ENCODE measurements at places on chromosomes 6 and 20. TPM values are rescaled to one million over a fixed set of nuclear protein-coding genes. Genes with fewer than 3 reads are reported as not detected.

The DPPA5 gene
- polyA plus RNA-seq: not detected

The BIRC7 gene
- not detected for polyA plus RNA-seq

The NRSN2 gene
- polyA plus RNA-seq: 14.3 TPM

The PHACTR3 gene
- polyA plus RNA-seq: 7.1 TPM

The CCN6 gene
- not detected for polyA plus RNA-seq

The STMND1 gene
- 0.06 TPM for polyA plus RNA-seq

The LY6G6C gene
- polyA plus RNA-seq: not detected

The CCN2 gene
- 1.3 TPM for polyA plus RNA-seq

The SLC12A5 gene
- polyA plus RNA-seq: 4.6 TPM

The NEDD9 gene
- 14.9 TPM for polyA plus RNA-seq

The NOL4L gene
- 97.3 TPM for polyA plus RNA-seq

The HLA-DQA1 gene
- 54.9 TPM for polyA plus RNA-seq

The TLDC2 gene
- 43.6 TPM for polyA plus RNA-seq

The FRK gene
- 6.7 TPM for polyA plus RNA-seq

The SEMG2 gene
- not detected for polyA plus RNA-seq

The NMBR gene
- polyA plus RNA-seq: not detected

The TREM1 gene
- polyA plus RNA-seq: 1.8 TPM

The COL21A1 gene
- polyA plus RNA-seq: not detected

The CFAP206 gene
- polyA plus RNA-seq: 0.03 TPM

The PRRT1 gene
- polyA plus RNA-seq: 4.6 TPM

The SENP6 gene
- polyA plus RNA-seq: 25.7 TPM

The ASIP gene
- 0.30 TPM for polyA plus RNA-seq

The BPIFB2 gene
- not detected for polyA plus RNA-seq

The ECT2L gene
- polyA plus RNA-seq: not detected

The TMC2 gene
- 0.10 TPM for polyA plus RNA-seq

The DZANK1 gene
- not detected for polyA plus RNA-seq

The POM121L2 gene
- polyA plus RNA-seq: not detected

The BNIP5 gene
- polyA plus RNA-seq: 26.7 TPM

The GJA10 gene
- polyA plus RNA-seq: not detected

The RUNX2 gene
- polyA plus RNA-seq: 2.5 TPM

The VIP gene
- 125 TPM for polyA plus RNA-seq

The CYP24A1 gene
- polyA plus RNA-seq: 0.03 TPM

The CST7 gene
- 0.89 TPM for polyA plus RNA-seq

The ZC2HC1B gene
- not detected for polyA plus RNA-seq

The ENPP3 gene
- polyA plus RNA-seq: 8.9 TPM

The KCNG1 gene
- polyA plus RNA-seq: 29.1 TPM

The MDFI gene
- polyA plus RNA-seq: 7.1 TPM

All from small intestine (tissue), 16 donors.